ENCODE measurements at places on chromosomes 5 and 9. TPM values are rescaled to one million over a fixed set of nuclear protein-coding genes. Genes with fewer than 3 reads are reported as not detected.

Gene ENTREP1
- 8.0 TPM for total RNA-seq

Gene CTXN3
- total RNA-seq, result not detected

Gene FKTN
- total RNA-seq, result 19.5 TPM

Gene CATSPER3
- not detected for total RNA-seq

Gene C6
- total RNA-seq, result not detected

Gene PCDH12
- total RNA-seq, result 60.9 TPM

DNA sequence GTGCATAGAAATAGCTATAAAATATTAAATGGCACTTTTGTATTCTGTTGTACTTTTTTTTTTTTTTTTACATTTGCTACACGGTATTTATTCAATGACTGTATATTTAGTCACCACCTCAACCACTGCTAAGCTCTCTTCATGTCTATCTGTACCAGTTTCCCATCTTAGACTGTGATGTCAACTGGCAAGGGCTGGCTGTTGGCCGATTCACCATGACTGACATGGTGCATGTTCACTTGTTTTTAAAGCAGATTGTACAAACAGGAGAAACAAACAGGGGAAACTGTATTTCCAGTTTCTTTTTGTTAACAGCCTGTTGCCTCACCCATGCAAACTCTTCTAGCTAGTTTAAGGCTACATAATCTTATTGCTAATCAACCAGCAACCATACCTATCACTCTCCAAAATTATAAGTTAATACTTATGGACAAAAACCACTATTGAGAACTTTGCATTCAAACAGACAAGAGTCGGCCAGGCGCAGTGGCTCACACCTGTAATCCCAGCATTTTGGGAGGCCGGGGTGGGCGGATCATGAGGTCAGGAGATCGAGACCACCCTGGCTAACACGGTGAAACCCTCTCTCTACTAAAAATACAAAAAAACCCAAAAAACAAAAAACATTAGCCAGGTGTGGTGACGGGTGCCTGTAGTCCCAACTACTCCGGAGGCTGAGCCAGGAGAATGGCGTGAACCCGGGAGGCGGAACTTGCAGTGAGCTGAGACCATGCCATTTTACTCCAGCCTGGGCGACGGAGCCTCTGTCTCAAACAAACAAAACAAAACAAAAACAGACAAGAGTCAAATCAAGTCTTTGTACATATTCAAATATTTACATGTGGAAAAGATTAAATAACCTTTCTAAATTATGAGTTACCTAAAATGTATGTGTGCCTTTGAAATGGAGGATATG is 13.2 kb downstream of the ZFAND5 start:
- DNase-seq, result no peak

GRCh38 chr9:77384406-77384805 is 207.1 kb downstream of the VPS13A start:
- peak; percentile 10 for DNase-seq

GRCh38 chr5:1792842-1793266 is 6.8 kb downstream of the MRPL36 start:
- peak; percentile 85 for DNase-seq

- DNase-seq, result peak; percentile 75
Observed at GRCh38 chr9:91424403-91425176, 958 bp upstream of the NFIL3 start.

DNA sequence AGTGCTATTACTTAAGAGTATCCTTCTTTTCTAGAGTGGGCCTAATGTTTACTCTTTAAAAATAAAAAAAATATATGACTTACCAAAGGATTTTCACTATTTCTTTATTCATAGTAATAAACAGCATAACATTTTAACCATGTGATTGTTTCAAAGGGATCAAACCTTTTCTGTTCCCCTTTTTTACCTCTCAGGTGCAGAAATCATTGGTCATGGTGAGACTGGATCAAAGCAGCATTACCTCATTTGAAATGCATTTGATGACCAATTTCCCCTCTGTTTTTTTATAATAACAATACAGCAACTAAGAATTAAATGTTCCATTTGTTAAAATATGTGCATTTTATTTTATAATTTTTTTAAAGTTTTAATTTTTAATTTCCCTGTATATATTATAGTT is 598.0 kb upstream of the RGMB start:
- no peak for DNase-seq

GRCh38 chr5:54002779-54003178 is 307.6 kb downstream of the ARL15 start:
- DNase-seq, result no peak

DNA sequence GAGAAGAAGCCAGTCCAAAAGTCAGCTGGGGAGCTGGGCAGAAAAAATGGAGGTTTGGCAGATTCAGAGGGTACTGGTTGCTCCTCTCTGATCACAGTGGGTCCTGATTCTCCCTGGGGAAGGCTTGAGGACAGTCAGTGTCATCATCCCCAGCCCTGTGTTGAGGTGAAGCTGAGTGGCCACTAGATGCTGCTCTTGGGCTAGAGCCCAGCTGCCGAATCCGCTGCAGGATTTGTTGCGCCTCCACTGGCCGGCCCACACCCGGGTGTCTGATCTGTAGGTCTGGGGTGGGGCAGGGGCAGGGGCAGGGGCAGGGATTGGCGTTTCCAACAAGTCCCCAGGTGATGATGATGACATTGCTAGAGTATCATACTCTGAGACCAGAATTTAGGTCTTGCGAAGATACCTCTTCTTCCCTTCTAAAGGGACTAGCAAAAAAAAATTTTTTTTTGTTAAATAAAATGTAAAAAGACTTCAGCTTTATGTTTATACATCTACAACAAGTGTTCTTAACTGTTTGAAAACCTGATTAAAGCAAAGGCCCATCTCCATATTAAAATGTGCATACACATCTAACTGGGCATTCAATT is 106.8 kb downstream of the PDE6A start:
- peak; percentile 86 for DNase-seq
